ENCODE measurements at places on chromosomes 5 and 9.

GRCh38 chr5:135273212-135273611, 125.8 kb downstream of the MACROH2A1 start:
- no peak for DNase-seq

GRCh38 chr9:33498387-33498786, 24.7 kb upstream of the NOL6 start:
- no peak for DNase-seq

GRCh38 chr9:78898234-78898633, 601.3 kb downstream of the PSAT1 start:
- DNase-seq = no peak

DNA sequence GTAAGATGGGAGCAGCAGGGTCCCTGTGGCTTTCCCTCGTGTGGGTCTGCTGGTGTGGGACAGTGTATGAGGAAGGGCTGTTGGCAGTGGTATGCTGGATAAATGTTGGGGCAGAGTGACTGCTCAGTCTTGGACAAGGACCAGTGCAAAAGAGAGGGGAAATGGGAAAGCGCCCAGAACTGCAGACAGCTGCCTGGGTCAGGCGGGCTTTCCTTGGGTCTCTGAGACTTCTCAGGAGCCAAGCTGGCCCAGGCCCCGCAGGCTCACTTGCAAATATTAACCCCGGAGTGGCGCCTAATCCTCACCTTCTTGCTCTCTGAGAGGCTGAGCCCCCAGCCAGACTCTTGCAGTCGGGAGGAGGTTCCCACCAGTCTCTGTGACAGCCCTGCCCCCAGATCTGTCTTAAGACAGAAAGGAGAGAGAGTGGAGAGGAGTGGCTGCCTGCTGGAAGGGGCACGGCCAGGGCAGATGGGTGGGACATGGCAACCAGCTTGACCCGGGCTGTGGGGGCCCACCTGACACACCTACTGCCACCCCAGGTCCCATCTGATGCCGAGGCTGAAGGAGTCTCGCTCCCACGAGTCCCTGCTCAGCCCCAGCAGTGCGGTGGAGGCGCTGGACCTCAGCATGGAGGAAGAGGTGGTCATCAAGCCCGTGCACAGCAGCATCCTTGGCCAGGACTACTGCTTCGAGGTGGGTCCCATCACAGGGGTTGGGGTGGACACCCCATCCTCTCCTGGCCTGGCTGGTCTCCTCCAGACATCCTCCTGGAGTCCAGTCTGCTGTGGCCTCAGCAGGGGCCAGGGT, 105.2 kb downstream of the DAB2IP start:
- no peak for DNase-seq

DNA sequence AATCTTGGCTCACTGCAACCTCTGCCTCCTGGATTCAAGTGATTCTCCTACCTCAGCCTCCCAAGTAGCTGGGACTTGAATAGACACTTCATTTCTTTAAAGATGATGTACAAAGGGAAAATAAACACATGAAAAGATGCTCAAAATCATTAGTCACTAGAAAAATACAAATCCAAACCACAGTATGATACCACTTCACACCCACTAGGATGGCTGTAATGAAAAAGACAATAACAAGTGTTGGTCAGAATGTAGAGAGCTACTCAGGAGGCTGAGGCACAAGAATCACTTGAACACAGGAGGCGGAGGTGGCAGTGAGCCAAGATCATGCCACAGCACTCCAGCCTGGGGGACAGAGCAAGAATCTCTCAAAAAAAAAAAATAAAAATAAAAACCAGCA, 13.0 kb downstream of the F2RL2 start:
- no peak for DNase-seq

- no peak for DNase-seq
These were observed 268.8 kb upstream of the ANKRD55 start for GRCh38 chr5:56501781-56502557.

GRCh38 chr5:55855509-55855908, 4.4 kb downstream of the IL31RA start:
- DNase-seq = no peak

- DNase-seq = no peak
These were observed 85.1 kb downstream of the MED27 start for GRCh38 chr9:131994364-131995125.

DNA sequence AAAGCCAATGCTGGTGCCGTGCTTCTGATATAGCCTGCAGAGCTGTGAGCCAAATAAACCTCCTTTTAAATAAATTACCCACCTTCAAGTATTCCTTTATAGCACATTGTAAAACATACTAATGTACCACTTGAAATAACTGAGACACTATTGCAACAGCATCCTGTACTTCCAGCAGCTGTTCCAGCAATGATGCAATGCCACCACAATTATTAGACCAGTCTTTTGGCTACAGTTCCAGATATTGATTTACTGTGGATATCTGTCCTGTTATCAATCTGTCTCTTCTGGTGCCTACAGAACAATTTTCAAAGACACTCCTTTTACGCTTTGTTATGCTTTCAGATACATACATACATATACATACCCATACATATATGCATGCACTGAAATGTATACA, 567.9 kb downstream of the TAF11L14 start:
- DNase-seq = no peak

- DNase-seq = no peak
These were observed 18.5 kb downstream of the ATOX1 start for GRCh38 chr5:151739939-151740335.

All from activated gamma-delta T cell (primary cell).